ENCODE measurements at places on chromosomes 3 and 15. TPM values are rescaled to one million over a fixed set of nuclear protein-coding genes. Genes with fewer than 3 reads are reported as not detected.

Gene SEMA3F
- 11.3 TPM for total RNA-seq

Gene GOLGA8S
- total RNA-seq = not detected

Gene CD200R1
- 0.11 TPM for total RNA-seq

Gene VIPR1
- 3.7 TPM for total RNA-seq

Gene KCNMB2
- not detected for total RNA-seq

Gene MOBP
- total RNA-seq = 0.27 TPM

Gene CCDC191
- total RNA-seq = 1.9 TPM

Gene TGM5
- not detected for total RNA-seq

Gene MASP1
- total RNA-seq = not detected

Gene PEX5L
- not detected for total RNA-seq
